T-helper 17 cell (primary cell): ENCODE measurements at places on chromosomes 5 and 9.

- DNase-seq = no peak
These were observed 148.0 kb downstream of the INSYN2B start for GRCh38 chr5:169832304-169832703.

DNA sequence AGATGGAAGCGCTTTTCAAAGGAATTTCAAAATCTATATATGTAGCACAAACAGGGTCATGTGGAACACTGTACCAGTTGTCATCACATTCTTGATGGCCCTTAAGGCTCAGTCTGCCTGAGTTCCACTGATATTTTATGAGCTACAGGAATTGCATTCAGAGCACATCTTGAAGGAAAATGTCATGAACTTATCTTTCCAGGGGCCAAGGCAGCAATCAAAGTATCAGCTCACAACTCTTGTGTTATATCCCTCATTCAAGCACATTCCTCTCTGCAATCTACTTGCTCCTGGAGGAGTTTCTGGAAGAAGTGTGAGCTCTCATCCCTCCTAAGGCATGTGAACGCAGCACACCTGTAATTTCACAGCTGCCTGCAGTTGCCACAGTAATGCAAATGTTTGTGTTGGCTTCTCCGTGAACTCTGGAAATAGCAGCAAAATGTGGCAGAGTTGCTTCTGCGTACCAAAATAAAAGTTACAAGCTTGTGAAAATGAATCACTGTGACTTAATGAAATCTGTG, 89.7 kb upstream of the EQTN start:
- no peak for DNase-seq

GRCh38 chr5:116451066-116451465, 123.6 kb downstream of the SEMA6A start:
- no peak for DNase-seq

DNA sequence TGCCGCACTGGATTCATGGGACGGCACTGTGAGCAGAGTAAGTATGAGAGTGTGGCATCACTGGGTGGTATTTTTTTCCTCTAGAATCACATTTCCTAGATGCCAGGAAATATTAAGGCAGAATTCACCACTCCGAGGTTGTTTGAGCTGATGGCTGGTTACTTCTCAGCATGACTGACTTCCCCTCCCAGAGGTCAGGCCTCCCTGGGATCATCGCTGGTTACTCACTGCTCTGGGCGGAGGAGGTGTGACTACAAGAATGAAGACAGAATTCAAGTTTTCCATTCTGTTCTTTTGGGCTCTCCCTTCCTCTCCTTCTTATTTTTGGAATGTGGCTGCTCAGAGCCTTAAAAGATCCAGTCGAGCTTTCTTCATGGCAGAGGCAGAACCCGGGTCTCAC, 76.6 kb upstream of the PRRC1 start:
- DNase-seq = no peak

GRCh38 chr5:9514968-9515367, 30.9 kb downstream of the SEMA5A start:
- no peak for DNase-seq

DNA sequence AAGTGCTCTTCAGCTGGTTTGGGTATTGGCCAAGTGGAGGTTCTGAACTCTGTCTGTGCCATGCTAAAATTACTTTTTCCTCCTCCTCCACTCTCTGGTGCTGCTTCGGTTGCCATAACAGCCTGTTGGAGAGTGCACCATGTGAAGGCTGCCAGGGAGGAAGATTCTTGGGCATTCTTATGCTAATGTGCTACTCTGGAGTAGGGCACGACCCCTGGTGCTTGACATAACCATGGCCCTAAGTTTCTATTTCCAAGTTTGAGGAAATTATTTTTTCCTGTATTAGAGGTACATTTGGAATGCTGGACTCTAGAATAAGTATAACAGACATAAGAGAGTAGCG, 111.6 kb downstream of the ARHGAP26 start:
- DNase-seq = no peak

DNA sequence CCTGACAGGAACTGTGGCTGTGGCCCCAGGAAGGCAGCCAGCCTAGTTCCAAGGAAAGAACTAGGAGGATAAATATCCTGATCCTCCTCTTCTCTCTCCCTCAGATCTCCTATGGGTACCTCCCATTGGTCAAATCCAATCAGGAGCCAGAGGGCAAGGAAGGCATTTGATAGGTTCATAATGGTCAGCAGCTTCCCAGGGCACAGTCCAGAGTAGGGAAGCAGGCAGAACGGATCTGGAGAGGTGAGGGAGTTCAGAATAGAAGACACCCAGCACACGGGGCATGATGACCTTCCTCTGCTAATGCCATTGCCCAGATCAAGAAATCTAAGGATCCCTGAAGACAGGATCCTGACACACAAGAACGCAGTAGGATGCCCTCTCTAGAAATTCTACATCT, 8.6 kb downstream of the ABLIM3 start:
- DNase-seq = no peak

- no peak for DNase-seq
These were observed 93.9 kb downstream of the SCAI start for GRCh38 chr9:125049212-125050049.

DNA sequence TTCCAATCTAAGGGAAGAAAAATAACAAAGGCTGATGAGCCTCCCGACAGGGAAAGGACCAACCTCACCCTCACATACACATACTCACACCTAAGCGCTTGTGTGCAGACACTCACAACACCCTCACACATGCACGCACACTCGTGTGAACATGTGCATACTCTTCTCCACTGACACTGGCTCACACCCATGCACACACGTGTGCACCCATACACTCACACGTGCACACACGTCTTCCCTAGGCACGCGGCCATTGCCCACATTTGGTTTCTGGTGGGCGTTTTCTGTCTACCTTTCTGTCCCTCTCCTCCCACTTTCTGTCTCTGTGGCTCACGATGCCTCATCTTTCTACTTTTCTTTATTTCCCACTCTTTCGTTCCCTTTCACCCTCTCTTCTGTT, 169.7 kb upstream of the MVB12B start:
- DNase-seq = no peak

- DNase-seq = no peak
These were observed 18.5 kb downstream of the GBGT1 start for GRCh38 chr9:133144904-133145851.

DNA sequence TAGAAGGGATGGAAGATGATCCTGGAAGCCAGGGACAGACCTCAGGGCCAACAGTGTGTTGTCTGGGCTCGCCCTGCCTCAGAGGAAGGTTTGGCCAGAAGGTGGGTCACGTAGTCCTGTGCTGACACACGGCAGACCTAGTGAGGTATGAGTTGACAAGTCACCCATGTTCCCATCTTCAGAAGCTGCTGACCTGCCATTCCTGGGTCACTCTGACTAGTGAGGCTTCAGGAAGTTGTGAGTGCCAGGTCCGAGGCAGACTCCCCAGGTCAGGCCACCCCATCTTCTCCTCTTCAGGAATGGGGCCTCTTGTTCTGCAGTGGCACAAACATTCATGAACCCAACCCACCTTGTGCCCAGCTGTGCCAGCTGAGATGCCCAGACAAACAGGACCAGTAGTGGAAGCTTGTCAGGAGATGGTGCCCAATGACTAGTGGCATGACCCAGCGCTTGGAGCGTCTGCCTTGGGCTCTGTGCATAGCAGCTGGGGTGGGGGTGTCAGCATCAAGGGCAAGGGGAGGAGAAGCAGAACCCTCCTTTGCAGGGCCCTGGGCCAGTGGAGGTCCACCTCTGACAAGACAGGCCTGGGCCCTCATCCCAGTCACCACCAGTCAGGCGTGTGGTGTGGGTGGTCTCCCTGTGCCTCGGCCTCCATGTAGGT, 16.8 kb upstream of the ANGPTL2 start:
- no peak for DNase-seq

- DNase-seq = no peak
These were observed 247.6 kb upstream of the ACO1 start for GRCh38 chr9:32136700-32137339.

GRCh38 chr5:133758641-133759040, 146.3 kb upstream of the FSTL4 start:
- no peak for DNase-seq

DNA sequence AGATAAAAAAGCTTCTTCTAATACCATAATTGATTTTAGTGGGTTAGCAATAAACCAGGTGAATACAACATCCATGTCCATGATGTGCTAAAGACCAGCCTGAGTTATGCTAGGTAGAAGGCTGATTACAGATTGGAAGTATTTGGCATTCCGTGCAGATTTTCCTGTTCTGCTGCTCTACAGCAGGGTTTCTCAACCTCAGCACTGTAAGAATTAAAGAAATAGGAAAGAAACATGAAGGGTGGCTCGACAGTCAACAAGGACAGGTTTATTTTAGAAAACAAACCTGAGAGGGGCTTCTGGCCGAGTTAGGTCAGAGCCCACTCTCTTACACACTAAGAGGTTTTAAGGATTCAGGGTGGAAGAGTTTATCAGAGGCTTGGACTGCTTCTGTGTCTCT, 42.3 kb downstream of the ZFAND5 start:
- DNase-seq = no peak

- no peak for DNase-seq
These were observed 5.0 kb upstream of the GSN start for GRCh38 chr9:121262953-121263352.
